ENCODE measurements at places on chromosomes 13 and 19.
A peak's percentile ranks its signal among the peaks of the same experiment; 100 is the strongest.

DNA sequence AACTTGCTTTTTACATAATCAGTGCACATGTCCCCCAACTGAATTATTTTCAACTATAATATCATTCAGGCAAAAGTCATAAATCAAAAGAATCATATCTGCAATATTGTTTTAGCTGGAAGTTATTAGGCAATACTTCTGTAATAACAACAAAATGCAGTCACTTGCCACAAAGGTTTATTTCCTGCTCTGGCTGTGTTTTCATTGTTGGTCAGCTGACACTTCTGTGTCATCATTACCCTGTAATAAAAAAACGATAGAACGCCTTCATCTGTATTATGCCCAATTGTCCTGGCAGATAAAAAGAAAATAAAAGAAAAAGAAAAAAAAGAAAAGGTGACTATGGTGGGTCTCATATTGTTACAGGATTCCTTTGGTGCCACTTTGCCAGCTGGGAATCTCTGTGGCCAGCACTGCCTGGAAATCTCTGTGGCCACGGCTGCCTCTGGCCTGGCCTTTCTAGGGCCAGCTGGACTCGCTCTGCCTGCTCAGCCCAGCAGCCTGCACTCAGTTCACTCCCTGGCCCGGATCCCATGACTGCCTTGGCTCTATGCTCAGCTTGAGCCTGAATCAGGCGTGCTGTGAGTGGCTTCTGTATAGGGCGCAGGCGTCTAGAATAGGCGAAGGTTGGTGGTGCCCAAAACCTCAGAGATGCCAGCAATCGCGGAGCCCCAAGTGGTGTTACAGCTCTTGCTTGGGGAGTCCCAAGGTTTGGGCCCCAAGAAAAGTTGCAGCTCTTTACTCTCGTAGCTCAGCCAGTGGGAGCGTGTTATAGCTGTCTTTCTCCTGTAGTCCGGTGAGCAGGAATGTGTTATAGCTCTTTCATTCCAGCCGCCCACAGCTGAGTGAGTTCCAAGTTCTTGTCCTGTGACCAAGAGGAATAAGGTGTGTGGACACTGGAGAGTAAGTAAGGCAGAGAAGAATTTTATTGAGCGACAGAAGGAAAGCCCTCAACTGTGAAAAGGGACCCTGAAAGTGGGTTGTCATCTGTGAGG lies 1227.1 kb downstream of the SLITRK1 start:
- no peak for DNase-seq

DNA sequence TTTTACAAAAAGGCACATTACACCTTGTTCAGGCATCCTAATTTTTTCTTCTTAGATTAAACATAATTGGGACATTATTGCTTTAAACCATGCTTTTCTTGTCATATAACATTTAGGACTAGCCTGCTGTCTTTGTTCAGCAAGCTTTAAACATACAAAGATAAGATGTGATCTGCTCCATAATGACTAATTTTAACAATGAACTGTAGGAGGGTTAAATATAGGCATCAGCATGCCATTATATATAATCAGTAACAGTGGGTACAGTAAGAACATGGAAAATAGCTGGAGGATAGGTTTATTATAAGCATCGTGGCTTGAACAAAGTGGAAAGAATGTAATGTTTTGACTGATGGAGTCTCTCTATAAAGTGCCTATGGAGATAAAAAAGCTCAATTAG lies 661.7 kb downstream of the SLITRK6 start:
- DNase-seq = peak; percentile 6

GRCh38 chr19:47183601-47184000 lies 47.4 kb downstream of the BBC3 start:
- DNase-seq = no peak

- DNase-seq = no peak
Measured at GRCh38 chr19:3516675-3517207, 10.6 kb downstream of the FZR1 start.
